PC-3 (cell line): ENCODE measurements at places on chromosomes 6 and 20.
A peak's percentile ranks its signal among the peaks of the same experiment; 100 is the strongest.

DNA sequence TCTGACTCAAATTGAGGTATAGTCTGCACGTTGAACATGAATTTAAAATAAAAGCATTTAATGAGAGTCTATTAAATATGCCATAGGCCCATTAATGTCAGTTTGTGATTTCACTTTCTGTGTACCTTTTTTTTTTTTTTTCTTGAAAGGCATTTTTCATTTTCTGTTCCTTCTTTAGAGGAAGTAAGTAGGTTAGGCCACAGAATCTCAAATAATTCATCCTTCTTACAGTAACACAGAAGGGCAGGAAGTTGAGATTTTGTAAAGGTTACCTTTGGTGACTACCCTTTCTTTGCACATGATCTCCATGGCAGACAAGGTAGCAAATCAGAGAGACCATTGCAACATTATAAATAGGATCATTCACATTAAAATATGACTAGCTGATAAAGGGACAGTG is 9.6 kb downstream of the L3MBTL3 start:
- no peaks in the 10 kb centered on the region for H3K27me3 ChIP-seq
- DNase-seq = no peak
- H3K4me1 ChIP-seq = no peaks in the 10 kb centered on the region
- H3K27ac ChIP-seq = no peak overlapping the region
- no peaks in the 10 kb centered on the region for H3K36me3 ChIP-seq

GRCh38 chr6:88880021-88880420 is 83.4 kb downstream of the RNGTT start:
- H3K36me3 ChIP-seq = peaks cover 2% of the 10 kb centered on the region; the same call in 1 of the 2 replicates
- H3K27ac ChIP-seq = no peak overlapping the region
- no peaks in the 10 kb centered on the region for H3K4me1 ChIP-seq
- H3K27me3 ChIP-seq = no peaks in the 10 kb centered on the region
- no peak overlapping the region for H3K4me3 ChIP-seq

GRCh38 chr6:130296854-130297253 is 69.0 kb upstream of the TMEM200A start:
- H3K27me3 ChIP-seq = no peaks in the 10 kb centered on the region
- peak; percentile 34 for DNase-seq
- no peaks in the 10 kb centered on the region for H3K36me3 ChIP-seq
- H3K4me1 ChIP-seq = no peaks in the 10 kb centered on the region
- no peak overlapping the region for H3K4me3 ChIP-seq

DNA sequence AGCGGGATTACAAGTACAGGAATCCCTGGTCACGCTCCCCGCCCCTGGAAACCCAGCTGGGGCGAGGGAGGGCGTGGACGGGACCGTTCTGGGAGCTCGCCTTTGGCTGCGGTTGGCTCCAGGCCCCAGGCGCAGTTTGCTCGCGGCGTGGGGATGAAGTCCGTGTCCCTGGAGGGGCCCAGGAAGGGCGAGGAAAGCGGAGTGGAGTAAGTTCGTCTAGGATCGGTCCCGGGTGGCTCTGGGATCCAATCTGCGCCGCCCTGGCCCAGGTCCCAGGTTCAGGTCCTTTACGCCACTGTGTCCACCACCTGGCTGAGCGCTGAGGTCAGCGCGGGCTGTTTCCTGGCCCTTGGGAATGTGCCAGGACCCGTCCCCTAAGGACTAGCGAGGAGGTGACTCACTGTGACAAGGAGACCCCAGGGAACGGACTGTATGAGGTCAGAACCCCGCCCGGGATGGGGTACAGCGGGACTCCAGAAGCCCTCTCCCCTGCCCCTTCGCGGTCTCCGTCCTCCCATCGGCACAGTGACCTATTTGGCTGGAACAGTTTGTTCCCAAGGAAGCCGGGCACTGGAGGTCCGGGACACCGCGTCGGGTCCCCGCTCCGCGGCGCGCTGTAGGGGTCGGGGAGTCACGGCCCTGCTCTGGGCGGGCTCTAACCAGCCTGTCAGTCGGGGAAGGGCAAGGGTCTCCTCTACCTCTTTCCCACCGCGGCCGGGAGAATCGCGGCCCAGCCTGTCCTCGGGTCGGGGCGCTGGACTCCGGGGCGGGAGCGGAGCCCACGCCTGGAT is 724 bp downstream of the CDKN1A start:
- H3K4me1 ChIP-seq = peaks cover 36% of the 10 kb centered on the region
- H3K4me3 ChIP-seq = peak overlapping the region; percentile 76
- H3K36me3 ChIP-seq = peaks cover 3% of the 10 kb centered on the region; the same call in 1 of the 2 replicates
- DNase-seq = peak; percentile 41

GRCh38 chr20:40081653-40082052 is 607.4 kb downstream of the MAFB start:
- H3K27me3 ChIP-seq = no peaks in the 10 kb centered on the region
- no peak for DNase-seq
- no peak overlapping the region for H3K27ac ChIP-seq
- no peaks in the 10 kb centered on the region for H3K36me3 ChIP-seq
- H3K4me1 ChIP-seq = no peaks in the 10 kb centered on the region

DNA sequence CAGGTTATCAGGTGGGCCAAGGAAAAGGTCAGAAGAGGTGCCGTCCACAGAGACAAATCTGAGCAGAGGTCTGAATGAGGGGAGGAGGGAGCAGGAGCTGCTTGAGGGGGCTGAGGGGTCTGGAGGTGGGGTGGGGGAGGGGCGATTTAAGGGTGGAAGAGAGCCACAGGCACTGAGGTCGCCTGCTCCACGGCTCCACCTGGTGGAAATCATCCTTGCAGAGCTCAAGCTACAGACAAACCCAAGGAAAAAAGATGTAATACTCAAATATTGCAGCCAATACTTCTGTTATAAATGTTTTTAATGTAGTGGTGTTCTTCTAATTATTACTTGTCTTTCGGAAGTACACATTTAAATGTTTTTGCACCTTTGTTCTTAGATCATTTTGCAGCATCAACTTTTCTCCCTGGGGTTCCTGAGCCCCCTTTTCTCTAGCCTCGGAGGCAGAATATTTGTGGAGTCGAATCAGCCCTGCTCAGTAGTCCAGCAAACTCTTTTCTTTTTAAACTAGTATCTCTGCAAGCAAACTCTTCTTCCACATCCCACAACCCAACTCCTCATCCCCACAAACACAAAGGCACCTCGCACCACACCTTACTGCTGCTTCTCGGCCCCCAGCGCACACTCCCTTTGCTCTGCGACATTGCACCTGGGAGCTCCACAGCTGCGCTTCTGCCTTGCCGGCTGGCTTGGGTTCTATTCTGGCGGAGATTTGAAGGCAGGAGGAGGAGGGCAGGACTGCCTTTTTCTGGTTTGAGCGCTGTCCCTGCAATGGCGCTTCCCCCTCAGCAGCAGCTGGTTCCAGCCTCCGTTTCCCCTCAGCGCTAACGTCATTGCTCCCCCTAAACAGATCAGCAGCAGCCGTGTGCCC is 51.0 kb upstream of the TFAP2A start:
- DNase-seq = peak; percentile 75
- no peaks in the 10 kb centered on the region for H3K27me3 ChIP-seq
- H3K4me1 ChIP-seq = peaks cover 11% of the 10 kb centered on the region; the same call in 1 of the 2 replicates
- no peak overlapping the region for H3K27ac ChIP-seq
- no peak overlapping the region for H3K4me3 ChIP-seq
- H3K36me3 ChIP-seq = no peaks in the 10 kb centered on the region

- no peak overlapping the region for H3K27ac ChIP-seq
- H3K4me1 ChIP-seq = no peaks in the 10 kb centered on the region
- H3K36me3 ChIP-seq = no peaks in the 10 kb centered on the region
- H3K27me3 ChIP-seq = peaks cover 16% of the 10 kb centered on the region; the same call in 1 of the 2 replicates
- no peak overlapping the region for H3K4me3 ChIP-seq
Observed at GRCh38 chr20:54054516-54054915, 15.9 kb downstream of the BCAS1 start.

DNA sequence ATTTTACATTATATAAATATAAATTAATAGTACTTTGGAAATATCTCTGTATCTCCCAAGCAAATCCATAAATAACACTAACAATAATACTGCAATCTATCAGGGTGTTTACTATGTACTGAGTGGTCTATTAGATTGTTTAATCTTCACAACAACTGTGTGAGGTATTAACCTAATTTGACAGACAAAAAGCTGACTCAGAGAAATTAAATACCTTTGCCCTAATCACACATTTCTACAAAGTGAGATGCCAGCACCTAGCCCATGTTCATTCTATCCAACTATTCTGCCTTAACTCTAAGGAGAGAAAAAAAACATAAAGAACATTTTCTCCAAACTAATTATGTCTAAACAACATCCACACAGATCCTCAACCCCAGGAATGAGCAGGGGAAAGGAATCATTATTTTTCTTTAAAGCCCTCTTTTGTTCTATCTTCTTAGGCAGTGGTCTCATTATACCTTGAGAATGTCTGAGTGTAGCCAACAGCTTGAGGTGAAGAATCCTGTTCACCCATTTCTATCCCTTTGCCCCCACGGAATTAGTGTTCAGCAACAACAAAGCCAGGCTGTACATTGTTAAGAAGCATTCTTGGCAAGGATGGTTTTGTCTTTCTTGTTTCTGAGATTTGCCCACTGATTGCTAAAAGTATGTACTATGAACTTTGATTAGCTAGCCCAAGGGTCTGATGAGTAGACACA is 42.7 kb downstream of the PRL start:
- peaks cover 31% of the 10 kb centered on the region for H3K4me1 ChIP-seq
- H3K36me3 ChIP-seq = no peaks in the 10 kb centered on the region
- no peaks in the 10 kb centered on the region for H3K27me3 ChIP-seq

DNA sequence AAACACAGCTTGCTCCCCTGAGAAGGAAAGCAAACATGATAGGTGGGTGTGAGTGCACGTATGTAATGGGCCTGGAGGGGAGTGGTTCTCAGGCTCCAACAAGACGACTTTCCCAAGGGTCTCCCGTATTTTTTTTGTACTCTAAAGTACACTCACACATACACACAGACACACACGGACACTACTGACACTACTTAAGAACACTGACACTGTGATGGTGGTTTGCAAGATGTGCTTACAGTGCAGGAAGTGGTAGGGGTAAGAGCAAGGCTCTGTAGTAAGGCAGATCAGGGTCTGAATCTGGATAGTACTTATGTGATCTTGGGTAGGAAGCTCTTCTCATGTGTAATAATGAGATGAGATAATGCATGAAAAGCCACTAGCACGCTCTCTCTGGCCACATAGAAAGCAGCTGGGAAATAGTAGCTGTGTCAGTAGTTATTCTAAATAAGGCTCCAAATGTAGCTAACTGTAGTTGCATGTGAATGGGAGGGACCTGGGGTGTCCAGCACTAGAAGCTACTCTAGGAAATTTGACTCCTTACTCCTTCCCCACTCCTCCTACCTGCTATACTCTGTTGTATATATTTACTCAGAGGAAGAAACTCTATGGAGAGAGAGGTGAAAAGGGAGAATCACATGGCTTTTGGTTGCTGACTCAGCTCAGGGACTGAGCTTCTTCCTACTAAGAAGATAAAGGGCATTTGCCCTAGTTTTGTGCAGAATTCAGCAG is 8.4 kb upstream of the ZBTB24 start:
- H3K4me3 ChIP-seq = no peak overlapping the region
- H3K27ac ChIP-seq = no peak overlapping the region
- H3K27me3 ChIP-seq = no peaks in the 10 kb centered on the region
- peaks cover 15% of the 10 kb centered on the region for H3K4me1 ChIP-seq
- no peaks in the 10 kb centered on the region for H3K36me3 ChIP-seq

- H3K27ac ChIP-seq = no peak overlapping the region
- H3K4me3 ChIP-seq = peak overlapping the region; percentile 70
- no peaks in the 10 kb centered on the region for H3K27me3 ChIP-seq
- peaks cover 25% of the 10 kb centered on the region for H3K4me1 ChIP-seq
- DNase-seq = no peak
- no peaks in the 10 kb centered on the region for H3K36me3 ChIP-seq
Observed at GRCh38 chr20:49983123-49983847, 505 bp downstream of the SNAI1 start.

DNA sequence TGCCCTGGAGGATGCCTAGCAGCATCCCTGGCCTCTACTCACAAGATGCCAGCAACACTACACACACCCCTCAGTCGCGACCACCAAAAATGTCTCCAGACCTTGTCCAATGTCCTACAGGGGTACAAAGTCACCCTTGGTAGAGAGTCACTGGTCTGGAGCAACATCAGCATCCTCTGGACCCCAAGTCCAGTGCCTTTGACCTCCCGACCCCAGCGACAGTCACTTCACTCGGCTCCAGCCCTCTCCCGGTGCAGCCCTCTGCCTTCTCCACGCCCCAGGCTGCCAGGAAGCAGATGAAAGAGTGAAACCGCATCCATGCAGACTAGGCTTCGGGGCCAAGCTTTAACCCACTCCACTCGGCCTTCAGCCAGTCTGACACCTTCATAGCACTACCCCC is 92.0 kb upstream of the SRSF6 start:
- no peaks in the 10 kb centered on the region for H3K36me3 ChIP-seq
- no peak for DNase-seq
- H3K27ac ChIP-seq = no peak overlapping the region
- H3K4me3 ChIP-seq = no peak overlapping the region
- no peaks in the 10 kb centered on the region for H3K4me1 ChIP-seq

- H3K4me3 ChIP-seq = no peak overlapping the region
- H3K27me3 ChIP-seq = no peaks in the 10 kb centered on the region
- H3K36me3 ChIP-seq = no peaks in the 10 kb centered on the region
- no peak for DNase-seq
- no peak overlapping the region for H3K27ac ChIP-seq
Observed at GRCh38 chr20:50216543-50217206, 26.0 kb downstream of the CEBPB start.

DNA sequence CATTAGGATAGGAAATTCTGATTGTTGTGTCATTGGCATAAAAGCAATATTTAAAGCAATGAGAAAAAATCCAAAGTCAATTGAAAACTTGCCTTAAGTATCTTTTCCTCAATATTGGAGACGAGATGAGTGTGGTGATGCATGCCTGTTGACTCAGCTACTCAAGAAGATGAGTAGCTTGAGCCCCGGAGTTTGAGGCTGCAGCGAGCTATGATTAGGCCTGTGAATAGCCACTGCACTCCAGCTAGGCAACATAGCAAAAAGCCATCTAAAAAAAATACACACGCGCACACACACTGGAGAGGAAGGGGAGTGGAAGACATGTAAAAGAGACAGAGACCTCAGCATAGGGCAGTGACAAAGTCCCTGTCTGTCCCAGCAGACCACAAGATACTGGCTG is 9.7 kb upstream of the MARCKS start:
- H3K27me3 ChIP-seq = no peaks in the 10 kb centered on the region
- H3K36me3 ChIP-seq = no peaks in the 10 kb centered on the region
- H3K4me1 ChIP-seq = no peaks in the 10 kb centered on the region
- DNase-seq = no peak
- no peak overlapping the region for H3K27ac ChIP-seq

GRCh38 chr6:50791900-50792508 is 26.7 kb upstream of the TFAP2B start:
- DNase-seq = peak; percentile 74
- H3K4me1 ChIP-seq = 0 out of 2 replicates have a peak, but pooled peaks cover 3% of the 10 kb centered on the region
- H3K36me3 ChIP-seq = no peaks in the 10 kb centered on the region
- H3K27me3 ChIP-seq = peaks cover 58% of the 10 kb centered on the region
